ENCODE measurements at places on chromosomes 2 and 18.

GRCh38 chr2:80269806-80270205 is 34.7 kb downstream of the LRRTM1 start:
- no peak for DNase-seq

GRCh38 chr2:39620067-39620466 is 45.6 kb upstream of the TMEM178A start:
- no peak for DNase-seq

DNA sequence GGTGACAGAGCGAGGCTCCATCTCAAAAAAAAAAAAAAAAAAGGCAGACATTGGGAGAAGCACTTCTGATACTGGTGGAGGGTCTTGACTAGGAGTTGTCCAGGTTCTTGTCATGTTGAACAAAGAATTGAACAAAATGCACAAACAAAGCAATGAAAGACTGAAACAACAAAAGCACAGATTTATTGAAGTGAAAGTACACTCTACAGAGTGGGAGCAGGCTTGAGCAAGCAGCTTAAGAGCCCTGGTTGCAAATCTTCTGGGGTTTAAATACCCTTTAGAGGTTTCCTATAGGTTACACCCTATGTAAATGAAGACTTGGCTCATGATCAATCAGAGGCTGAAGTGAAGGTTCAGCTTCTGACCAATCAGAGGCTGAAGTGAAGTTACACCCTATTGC is 6.4 kb upstream of the SS18 start:
- DNase-seq: no peak

GRCh38 chr2:83365476-83365875 is 1093.6 kb downstream of the SUCLG1 start:
- no peak for DNase-seq

DNA sequence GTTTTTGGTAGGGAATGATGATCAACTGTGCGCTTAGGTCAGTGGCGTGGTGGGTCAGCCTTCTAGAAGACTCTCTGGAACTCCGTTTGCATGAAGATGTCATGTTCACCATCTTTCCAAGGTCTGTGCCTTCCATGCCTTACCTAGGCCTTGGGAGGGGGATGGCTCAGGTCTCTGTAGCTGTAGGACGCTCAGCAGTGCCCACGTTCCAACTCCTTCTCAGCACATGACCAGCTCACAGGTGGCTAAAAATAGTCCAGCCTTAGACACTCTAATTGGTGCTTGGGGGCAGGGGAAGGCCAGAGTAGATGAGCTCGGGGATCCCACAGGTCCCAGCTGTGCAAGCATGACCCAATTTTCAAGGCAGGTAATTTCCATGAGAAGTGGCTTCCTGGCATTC is 42.3 kb upstream of the TEX51 start:
- no peak for DNase-seq

- DNase-seq: no peak
These were observed 193.2 kb downstream of the ICOS start for GRCh38 chr2:204129591-204130294.

- no peak for DNase-seq
These were observed 366.1 kb upstream of the CRIM1 start for GRCh38 chr2:35989503-35989902.

GRCh38 chr2:37825586-37825985 is 99.5 kb upstream of the RMDN2 start:
- no peak for DNase-seq

DNA sequence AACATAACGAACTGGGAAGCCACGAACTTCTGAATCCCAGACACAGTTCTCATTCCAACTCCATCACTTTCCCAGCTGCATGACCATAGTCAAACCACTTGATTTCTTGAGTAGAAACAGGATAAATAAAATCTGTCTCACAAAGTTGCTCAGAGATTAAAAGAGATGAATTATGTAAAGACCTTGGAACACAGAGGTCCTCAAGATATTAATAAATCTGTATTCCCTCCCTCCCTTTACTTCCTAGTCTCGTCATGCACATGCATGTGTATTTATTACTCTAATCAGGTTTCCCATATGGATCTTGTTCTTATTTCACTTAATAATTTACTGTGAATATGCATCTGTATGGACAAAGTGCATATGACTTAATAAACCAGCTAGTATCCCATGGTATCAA is 21.1 kb upstream of the CSRNP3 start:
- DNase-seq: no peak

GRCh38 chr2:160347269-160347863 is 146.2 kb downstream of the RBMS1 start:
- no peak for DNase-seq

DNA sequence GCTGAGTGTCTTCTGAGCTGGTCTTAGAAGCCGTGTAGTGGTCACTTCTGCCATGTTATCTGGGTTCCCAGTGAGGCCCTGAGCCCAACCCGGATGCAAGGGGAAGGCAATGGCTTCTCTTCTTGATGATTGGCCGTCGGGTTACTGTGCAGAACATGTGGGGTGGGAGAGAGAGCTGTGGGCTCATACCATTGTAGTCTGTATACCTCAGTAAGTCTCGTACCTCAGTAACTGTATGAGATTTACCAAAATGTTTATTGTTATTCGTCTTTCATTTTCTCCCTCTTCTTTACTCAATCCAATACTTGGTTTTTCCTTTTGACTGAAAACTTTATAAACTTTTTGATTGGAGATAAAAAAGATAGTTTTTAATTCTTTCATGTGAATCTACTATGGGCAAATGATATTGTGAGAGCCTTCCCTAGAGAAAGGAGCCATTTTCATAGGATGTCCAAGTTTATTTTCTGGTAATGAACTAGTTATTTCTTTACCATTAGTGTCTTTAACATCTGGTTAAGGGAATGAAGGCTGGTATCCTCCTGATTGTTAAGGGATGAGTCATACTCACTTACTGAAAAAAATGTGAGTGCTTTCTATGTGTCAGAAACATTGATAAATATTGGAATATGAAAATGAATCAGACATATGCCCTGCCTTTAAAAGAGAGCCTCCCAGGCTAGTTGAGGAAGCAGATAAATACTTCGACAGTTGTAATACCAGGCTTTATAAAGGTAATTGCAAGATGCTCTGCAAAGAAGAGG is 129.9 kb downstream of the PRPF40A start:
- no peak for DNase-seq

- DNase-seq: no peak
These were observed 151.5 kb upstream of the COPS8 start for GRCh38 chr2:236934166-236934565.

- DNase-seq: no peak
These were observed 236.1 kb downstream of the CDH20 start for GRCh38 chr18:61569176-61569892.

GRCh38 chr2:191856111-191856876 is 9.4 kb upstream of the CAVIN2 start:
- no peak for DNase-seq

GRCh38 chr18:46469186-46469915 is 187.7 kb downstream of the LOXHD1 start:
- DNase-seq: no peak

DNA sequence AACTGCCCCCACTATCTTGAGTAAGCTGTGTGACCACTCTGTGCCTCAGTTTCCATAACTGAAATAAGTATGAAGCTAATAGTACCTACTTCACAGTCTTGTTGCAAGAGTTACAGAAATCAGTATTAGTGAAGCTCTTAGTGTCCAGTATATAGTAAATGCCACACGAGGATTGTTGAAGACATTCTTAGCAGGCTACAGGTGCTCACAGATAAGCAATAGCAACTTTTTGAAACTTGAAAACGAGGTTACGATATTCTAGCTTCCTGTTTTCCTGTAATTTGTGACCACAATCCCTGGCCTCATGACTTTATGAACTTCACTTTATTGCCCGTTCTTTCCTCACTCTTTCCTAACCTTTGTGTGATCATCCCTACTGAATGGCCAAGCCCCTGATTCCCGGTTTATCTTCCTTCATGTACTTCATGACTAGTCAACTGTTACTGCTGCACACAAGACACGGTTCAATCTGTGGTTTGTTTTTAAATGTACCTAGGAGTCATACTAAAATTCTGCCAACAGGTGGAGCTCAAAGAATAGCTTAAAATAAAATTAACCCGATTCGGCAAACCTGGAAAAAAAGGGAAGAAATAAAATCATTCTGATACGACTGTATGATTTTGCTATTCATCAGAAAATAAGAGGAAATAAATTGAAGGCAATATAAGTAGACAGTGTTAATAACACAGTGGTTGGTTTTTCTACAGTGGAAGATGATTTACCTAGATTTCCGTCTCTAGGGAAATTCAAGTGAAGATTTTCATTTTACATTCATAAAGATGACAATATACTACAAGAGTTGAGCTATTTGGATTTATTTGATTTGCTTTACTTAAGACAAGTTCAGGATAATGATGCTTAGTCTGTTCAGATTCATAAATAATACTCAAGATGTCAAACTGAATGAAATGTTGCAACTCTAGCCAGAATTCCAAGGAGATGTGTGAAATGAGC is 38.1 kb upstream of the STAT1 start:
- DNase-seq: no peak

DNA sequence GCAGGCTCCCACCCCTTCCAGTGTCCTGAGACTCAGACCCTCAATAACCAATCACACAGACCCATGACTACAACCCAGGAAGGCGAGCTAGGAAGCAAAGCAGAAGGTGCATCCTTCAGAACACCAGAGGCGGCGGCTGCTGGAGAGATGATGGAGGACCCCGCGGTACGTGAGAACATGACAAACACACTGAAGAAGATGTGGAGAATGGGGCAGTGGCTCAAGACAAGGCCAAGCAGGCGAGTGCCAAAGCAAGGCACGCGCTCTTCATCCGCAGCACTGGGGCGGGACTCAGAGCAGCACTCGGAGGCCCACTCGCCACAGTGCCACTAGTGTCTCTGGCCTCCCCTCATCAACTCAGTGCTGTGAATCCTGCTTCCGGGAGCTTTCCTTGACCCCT is 13.7 kb downstream of the ERFE start:
- DNase-seq: no peak

GRCh38 chr2:133892352-133892913 is 324.2 kb upstream of the NCKAP5 start:
- no peak for DNase-seq

GRCh38 chr2:222319586-222320435 is 21.0 kb upstream of the PAX3 start:
- DNase-seq: no peak

DNA sequence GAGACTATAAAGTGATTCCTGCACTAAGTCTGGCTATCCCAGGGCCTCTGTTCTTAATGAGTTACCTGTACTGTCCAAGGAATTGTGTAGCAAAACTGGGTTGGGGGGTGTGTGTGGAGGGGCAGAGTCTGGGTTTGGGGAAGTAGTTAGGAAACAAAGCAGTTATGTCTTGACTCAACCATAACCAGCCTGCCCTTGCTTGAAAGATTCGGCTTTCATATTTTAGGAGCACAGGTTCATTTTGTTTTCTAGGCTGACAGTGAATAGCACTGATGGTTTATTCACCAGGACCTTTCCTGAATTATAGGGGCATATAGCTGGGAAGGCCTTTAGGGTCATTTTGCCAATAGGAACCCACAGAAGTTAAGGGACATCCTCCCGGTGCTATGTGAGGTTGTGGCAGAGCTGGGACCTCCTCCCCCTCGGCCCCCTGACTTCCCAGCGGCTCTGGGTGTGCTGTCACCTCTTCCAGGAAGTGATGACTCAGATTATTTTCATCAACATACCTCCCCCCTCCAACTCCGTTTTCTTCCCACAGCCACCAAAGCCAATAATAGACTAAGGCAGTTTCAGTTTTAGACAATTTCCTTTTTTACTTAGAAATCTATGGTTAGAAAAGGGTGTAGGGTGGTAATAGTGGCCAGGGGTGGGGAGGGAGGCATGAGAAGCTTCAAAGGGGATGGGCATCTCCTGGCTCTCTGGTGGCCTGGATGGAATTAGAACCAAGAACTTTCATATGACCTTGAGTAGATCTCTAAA is 44.8 kb downstream of the SETBP1 start:
- DNase-seq: peak; percentile 46

DNA sequence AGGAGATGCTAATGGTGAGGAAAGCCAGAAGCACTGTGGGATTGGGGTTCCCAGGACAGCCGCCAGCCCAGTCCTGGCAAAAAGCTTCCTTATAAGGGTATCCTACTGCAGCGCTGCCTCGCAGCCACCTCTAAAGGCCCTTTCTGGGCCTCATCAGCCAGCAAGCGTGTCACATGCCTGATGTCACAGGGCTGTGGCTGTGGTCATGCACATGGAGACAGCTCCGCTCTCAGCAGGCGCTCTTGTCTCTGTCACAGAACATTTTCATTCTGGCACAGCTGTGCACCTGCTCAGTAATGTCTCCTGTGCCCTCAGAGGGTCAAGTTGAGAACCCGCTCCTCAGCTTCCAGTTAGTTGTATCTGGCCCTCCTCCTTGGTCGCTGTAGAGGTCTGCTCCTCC is 17.7 kb upstream of the MAL start:
- no peak for DNase-seq

DNA sequence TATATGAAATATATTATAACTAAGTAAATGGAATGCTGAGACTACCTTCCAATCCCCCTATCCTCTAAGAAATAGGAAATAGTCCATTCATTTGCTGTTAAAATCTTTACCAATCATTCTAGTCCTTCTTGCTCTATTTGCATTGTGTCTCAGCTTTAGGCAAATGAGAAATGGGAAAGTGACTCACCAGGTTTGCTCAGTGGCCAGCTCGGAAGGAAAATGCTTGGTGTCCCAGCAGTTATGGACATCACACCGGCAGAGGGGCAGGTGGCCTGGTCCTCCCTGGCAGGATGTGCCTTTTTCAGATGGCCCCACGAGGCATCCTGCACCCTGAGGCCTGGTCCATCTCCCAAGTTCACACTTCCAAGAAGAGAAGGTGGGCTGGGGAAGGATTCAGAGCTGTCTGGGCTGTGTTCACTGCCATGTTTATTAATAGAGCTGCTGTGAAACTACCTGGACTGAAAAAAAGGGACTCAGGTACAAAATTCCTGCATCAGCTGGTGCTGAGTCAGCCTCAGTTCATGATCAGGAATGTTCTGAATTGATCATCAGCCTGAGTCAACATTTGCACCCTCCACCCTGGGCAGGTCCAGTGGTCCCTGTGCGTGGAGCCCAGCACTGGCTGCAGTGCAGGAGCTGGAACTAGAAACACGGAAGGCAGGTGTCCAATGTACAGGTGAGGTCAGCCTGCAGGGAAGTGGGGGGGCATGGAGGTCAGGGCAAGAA is 60.1 kb upstream of the ARL4C start:
- DNase-seq: no peak

DNA sequence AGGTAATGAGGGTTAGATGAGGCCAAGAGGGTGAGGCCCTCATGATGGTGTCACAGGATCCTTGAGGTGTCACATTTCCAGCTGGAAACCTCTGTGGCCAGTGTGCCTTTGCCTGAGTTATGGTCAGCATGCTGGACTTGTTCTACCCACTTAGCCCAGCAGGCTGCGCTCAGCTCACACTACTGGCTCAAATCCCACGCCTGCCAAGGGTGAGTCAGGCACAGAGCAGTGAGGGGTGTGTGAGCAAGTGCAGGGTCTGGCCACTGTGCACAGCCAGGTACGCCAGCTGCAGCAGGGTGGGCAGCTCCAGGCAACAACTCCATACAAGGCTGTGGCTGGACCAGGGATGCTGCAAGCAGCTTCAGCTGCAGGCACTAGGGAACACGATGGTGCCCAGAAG is 616.6 kb upstream of the FSHR start:
- no peak for DNase-seq

DNA sequence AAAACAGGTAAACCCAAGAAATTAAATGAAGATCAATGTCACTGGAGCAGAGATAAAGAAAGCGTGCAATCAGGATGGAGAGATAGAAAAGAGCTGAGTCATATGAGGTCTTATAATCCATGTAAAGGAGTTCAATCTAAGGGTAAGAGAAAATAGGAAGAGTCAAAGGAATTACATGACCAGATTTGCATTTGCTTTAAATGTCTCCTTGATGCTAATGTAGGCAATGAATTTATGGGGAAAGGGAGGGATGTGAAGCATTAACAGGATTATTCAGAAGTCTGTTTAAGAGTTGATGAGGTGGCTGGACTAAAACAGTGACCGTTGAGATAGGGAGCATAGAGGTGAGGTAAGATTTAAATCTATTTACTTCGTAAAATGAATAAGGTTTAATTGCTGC is 623.1 kb downstream of the MBD2 start:
- DNase-seq: no peak
